ENCODE measurements at places on chromosomes 12 and 14. TPM values are rescaled to one million over a fixed set of nuclear protein-coding genes. Genes with fewer than 3 reads are reported as not detected.

The BRAP gene
- total RNA-seq, result 24.5 TPM

The FAM90A1 gene
- total RNA-seq, result 0.10 TPM

The OR4K1 gene
- not detected for total RNA-seq

The MBIP gene
- total RNA-seq, result 24.2 TPM

DNA sequence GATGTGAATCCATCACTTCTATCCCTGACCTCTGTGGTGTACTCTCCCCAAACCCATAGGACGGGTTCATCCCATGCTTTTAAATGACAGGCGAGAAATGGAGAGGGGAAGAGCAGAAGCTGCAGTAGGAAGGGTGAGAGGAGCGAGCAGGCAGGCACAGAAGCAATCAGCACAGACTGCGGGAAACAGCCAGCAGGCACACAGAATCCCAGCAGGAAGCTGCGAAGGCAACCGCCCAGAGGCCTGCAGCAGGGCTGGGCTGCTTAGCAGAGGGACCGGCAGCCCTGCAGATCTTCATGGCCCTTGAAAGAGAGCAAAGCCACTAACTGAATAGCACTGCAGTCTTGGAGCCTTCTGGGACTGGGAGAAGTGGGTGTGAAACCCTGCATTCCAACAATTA is 287.0 kb upstream of the FKBP4 start:
- no peak for DNase-seq

The KIF26A gene
- total RNA-seq, result under 0.01 TPM

GRCh38 chr12:116455540-116456329 is 103.4 kb upstream of the MAP1LC3B2 start:
- DNase-seq, result peak; percentile 93

The CLEC9A gene
- total RNA-seq, result not detected

The MUCL1 gene
- total RNA-seq, result not detected

- no peak for DNase-seq
Measured at GRCh38 chr14:101044741-101045140, 141.2 kb upstream of the RTL1 start.

The SLC6A13 gene
- 1.0 TPM for total RNA-seq

- DNase-seq, result peak; percentile 41
Measured at GRCh38 chr12:101604132-101604531, 9.4 kb downstream of the MYBPC1 start.

DNA sequence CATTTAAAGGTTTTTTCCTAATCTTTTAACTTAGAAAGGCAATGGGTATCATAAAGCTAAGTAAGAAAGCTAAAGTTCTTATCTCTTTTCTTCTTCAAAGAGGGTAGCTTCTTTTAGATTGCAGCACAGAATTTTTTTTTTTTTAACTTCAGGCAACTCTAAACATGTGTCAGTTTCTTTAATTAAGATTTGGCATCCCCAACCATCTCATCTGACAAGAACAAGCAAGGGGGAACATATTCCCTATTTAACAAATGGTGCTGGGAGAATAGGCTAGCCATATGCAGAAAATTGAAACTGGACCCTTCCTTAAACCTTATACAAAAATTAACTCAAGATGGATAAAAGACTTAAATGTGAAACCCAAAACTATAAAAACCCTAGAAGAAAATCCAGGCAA is 14.3 kb upstream of the IFNG start:
- no peak for DNase-seq

The AGAP2 gene
- total RNA-seq, result under 0.01 TPM

The PTPN6 gene
- 14.8 TPM for total RNA-seq
